Activated T-cell treated with anti-CD3 and anti-CD28 coated beads for 1 hour (primary cell): ENCODE measurements at places on chromosomes 12 and 14.

- DNase-seq: no peak
Observed at GRCh38 chr12:102946042-102946441, 11.4 kb upstream of the ASCL1 start.

DNA sequence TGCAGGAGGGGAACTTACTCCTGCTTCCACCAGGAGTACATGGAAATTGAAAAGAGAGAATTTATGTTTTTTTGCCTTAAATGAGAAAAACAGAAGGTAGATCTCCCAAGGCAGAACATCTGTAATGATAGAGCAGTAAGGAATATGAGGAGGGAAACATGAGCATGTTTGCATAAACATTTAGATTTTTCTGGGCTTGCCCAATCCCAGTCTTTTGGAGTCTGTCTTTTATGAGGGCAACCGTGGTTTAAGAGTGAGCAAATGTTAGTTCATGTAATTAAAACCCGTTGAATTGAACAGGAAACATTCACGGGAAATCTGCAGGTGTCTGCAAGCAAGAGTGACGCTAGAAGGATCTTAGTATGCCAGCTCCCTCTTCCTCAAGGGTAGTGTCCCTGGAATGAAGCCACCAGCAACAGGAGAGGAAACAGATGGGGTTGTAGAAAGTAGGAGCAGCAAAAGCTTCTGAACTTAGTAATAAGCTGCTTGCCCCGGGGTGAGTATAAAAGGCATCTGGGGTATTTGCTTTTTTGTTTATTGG is 79.3 kb downstream of the ARF6 start:
- DNase-seq: no peak

- DNase-seq: no peak
Observed at GRCh38 chr14:23444314-23444713, 8.9 kb upstream of the MYH7 start.

DNA sequence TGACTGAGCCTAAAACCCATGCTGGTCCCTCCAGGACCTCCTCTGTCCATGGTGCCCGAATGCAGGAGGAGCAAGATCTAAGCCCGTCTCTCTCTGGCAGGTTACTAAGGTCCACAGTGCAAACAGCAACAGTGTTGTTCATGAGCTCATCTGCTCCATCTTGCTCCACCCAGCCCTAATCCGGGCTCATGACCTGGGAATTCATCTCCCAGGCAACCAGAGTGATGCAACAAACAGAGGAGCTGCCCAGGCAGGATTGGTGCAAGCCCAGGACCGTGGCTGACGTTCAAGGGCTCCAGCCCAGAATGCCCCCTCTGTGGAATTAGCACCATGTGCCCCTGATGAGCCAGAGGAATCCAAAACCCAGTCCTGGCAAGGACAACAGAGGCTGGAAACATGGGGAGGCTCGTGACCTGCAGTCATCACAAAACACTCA is 29.9 kb downstream of the HSPB8 start:
- no peak for DNase-seq

GRCh38 chr12:5022465-5023061 is 21.1 kb upstream of the KCNA5 start:
- no peak for DNase-seq

DNA sequence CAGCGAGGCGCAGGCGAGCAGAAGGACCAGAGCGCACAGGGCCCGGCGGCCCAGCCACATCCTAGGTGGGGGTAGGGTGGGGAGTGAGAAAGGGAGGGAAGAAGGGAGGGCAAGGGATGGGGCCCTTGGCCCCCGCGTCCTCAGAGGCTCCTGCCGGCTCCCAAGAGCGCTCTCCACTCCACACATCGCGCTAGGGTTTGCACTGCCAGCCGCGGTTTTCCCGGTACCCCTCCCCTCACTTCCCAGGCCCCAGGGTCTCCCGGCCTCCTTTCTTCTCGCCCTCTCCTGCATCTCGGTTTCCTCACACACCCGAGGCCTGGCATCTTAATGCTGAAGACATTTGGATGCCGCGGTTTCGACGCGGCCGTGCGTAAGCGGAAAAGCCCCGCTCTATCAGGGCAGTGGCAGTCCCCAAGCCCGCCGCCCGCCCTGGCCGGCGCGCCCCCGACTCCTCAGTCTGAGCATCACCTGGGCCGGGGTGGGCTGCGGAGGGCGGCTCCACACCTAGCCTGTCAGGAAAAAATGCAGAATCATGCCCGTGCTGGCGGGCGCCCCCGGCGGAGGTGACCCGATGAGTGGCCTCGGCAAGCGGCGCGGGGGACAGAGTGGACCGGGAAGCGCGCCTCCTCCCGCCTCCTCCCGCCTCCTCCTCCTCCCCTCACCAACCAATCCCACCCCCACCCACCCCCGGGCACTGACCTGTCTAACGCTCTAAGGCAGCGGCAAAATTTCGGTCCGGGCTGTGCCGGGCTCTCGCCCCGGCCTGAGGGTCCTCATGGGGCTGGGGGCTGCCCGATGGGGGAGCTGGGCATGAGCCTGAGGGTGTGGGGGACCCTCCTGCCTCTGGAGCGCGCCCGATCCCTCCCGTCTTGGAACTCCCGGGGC is 686 bp downstream of the B4GALNT1 start:
- DNase-seq: no peak
